ENCODE measurements at places on chromosomes 6 and 20.
A peak's percentile ranks its signal among the peaks of the same experiment; 100 is the strongest.

- no peak for DNase-seq
Measured at GRCh38 chr6:31187780-31188194, 17.3 kb upstream of the POU5F1 start.

- no peak for DNase-seq
Measured at GRCh38 chr6:105302617-105303128, 100.2 kb downstream of the PREP start.

- no peak for DNase-seq
Measured at GRCh38 chr20:35216541-35216940, 9.9 kb upstream of the MMP24 start.

GRCh38 chr6:56551409-56552120 lies 91.1 kb downstream of the DST start:
- no peak for DNase-seq

DNA sequence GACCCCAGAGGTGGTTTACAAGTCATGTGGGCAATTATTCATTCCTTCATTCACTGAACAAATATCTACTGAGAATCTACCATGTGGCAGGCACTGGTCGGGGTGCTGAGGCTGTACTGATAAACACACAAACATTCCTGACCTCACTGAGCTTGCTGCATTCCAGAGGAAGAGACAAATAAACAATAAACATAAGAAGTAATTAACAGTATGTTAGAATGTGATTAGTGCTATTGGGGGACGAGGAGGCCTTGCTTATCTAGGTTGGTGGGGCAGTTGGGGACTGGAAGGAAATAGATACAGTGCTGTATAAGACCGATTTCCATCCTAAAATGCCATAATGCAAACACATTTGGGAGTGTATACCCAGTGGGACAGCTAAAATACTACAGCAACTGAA lies 44.1 kb downstream of the MAK start:
- no peak for DNase-seq

DNA sequence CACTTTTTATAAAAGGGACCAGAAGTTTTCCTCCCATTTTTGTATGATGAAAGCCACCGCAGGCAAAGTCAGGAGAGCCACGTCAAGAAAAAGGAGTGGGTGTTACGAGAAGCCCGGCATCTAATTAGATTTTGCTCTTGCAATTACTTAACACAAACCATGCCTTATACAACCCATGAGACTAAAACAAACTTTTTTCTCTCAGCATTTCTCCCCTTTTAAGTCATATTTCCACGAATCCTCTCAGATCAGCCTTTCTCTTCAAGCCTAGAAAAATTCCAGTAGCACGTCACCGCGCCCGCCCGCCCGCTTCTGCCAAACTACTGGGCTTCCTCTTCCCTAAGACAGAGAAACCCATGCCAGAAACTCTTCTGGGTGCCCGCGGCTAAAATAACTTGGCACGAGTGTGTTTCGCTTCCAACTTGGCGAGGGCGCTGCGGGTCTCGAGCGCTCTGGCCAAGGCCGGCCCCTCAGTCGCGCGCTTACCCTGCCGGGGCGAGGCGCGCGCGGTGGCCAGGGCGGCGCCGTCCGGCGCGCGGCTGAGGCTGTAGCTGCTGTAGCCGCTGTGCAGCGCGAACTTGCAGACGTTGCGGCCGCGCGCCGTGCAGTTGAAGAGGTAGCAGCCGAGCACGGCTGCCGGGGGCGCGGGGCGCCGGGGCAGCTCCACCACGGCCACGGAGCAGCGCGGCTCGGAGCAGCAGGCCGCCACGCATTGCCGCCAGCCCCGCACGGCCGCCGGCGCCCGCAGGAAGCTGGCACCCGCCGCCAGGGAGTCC lies 1.0 kb downstream of the LRP11 start:
- no peak for DNase-seq

- DNase-seq = no peak
Measured at GRCh38 chr6:16372029-16372776, 133.8 kb downstream of the GMPR start.

GRCh38 chr6:30700340-30700739 lies 9.6 kb upstream of the NRM start:
- DNase-seq = no peak

- no peak for DNase-seq
Measured at GRCh38 chr6:104256646-104257045, 603.1 kb downstream of the HACE1 start.

DNA sequence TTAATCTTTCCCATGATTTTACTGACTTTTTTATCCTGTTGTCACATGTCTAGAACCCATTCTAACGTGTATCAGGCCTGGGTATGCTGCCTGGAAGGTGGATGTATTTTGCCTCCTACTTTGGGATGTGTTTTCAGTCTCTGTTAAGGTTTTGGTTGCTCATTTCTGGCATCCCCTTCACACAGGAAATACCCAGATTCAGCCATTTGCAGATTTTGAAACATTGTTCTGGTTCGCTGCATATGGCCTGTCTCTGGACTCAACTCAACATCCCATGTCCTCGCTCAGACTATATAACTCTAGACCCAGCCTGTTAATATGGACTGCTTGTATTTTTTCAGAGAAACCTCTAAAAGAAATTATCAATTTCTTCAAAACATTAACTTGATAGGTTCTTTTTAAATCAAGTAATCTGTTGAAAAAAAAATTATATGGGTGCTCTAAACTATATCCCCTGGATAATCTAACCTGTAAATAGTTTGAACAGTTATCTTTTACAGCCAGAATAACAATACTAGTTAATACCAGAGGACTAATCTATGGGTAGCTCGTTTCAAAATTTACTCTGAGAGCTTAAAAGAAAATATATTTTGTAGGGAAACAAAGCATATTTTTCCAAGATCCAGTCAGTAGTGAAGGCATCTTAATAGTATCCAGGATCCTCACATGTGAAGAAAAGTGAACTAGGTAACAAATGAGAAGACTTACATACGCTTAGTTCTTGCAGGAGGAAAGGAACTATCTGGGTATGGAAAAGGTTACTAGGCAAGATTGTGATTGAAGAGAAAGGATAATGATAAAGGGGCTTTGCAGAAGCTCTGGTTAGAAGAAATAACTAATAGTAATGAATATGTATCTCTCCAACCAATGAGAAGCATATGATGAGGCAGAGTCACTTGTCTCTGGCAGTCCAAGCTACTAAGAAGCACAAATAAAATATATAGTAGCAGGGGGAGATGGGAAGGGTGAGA lies 23.4 kb upstream of the HLA-DQB1 start:
- no peak for DNase-seq

GRCh38 chr20:32975698-32976674 lies 28.2 kb downstream of the SUN5 start:
- DNase-seq = no peak

- DNase-seq = no peak
Measured at GRCh38 chr6:148883270-148883669, 136.4 kb downstream of the UST start.

- DNase-seq = peak; percentile 99
Measured at GRCh38 chr6:45655745-45656476, 278.2 kb upstream of the SUPT3H start.

DNA sequence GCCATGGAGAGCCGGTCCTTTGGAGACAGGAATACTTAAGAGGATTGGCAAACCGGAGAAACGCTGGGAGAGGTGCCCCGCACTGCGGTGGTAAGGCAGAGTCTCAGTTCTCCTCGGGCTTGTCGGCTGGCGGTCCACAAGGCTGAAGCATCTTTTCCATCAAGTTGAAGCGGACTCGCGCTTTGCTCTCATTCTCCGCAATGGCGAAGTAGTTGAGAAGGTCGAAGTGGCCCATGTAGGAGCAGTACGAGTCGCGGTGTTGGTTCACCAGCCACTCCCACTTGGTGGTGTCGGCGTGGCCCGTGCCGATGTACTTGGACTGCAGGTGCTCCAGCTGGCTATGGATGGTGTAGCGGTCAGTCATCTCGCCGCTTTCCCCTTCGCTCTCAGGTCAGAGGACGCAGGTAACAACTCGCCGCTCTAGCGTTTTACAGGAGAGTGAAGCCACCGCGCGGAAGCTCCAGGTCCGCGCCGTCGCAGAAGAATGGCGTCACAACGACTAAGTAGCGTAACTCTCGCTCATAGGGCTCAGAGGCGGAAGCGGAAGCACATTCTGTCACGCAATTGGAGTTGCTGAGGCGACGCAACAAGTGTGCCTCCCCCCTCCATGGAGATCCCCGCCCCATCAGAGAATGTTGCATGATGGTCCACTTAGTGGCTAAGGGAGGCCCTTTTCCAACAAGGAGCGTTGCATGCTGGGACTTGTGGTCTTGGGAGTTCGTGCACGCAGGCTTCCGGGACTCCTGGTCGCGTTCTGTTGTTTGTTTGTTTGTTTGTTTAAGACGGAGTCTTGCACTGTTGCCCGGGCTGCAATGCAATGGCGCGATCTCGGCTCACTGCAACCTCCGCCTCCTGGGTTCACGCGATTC lies at the start of gene SF3B5:
TSS of gene SF3B5 (minus strand) at position 440 of the 869 bp plus-strand sequence. CDS start at position 364, 76 bp downstream.
- DNase-seq = peak; percentile 100

- DNase-seq = no peak
Measured at GRCh38 chr6:26214803-26215584, 127.8 kb downstream of the HFE start.

- DNase-seq = no peak
Measured at GRCh38 chr6:159678574-159678973, 14.5 kb downstream of the SOD2 start.

- DNase-seq = no peak
Measured at GRCh38 chr20:3763671-3764601, 3.6 kb downstream of the ADISSP start.

- no peak for DNase-seq
Measured at GRCh38 chr20:32536851-32537656, 48.1 kb downstream of the NOL4L start.

- no peak for DNase-seq
Measured at GRCh38 chr6:115271434-115271833, 789.3 kb downstream of the FRK start.

DNA sequence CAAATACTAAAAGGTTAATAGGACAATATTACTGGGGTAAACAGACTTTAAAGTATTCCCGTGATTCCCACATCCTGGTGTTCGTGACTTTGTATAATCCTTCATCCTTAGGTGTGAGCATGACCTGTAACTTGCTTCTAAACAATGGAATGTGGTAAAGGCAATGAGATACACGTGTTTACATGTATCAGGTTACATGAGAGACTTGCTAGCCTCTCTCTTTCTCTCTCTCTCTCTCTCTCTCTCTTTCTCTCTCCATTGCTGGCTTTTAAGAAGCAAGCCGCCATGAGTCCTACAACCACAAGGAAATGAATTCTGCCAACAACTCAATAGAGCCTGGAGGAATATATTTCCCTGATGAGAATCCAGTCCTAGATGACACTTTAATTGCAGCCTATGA lies 83.9 kb upstream of the LGSN start:
- no peak for DNase-seq

DNA sequence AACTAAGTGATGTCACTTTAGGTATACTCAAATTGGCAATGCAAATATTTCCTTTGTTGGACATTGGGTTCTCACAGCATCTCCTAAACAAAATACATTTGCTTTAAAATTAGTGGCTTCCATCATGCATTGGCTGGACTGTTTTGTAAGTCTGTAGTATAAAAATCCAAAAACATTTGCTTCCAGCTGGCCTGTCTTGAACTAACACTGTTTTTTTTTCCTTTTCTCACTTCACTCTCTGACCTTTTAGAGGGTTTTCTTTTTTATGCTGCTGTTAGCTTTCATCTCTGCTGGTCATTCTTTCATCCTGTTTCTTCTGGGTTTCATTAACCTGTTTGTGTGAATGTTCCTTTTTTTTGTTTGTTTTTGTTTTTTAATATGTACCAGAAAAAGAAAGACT lies 121.7 kb upstream of the MLIP start:
- no peak for DNase-seq

DNA sequence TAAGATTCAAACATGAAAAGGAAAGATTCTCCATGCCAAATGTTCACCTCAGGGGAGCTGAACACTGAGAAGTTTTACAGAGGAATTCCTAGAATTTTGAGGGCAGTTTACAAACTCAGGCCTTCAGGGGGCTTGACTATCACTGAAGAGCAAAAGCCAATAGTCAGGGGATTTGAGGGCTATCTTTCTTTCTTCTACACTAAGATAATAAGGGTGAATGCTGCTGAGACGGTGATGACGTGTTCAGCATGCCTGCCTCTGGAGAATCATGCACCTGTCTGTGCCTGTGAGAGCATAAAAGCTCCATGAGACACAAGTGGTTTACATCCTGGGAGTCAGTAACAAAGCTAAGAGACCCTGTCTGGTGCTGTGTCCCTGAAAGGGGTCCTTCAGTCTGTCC lies 1085.6 kb downstream of the KIF16B start:
- DNase-seq = no peak

DNA sequence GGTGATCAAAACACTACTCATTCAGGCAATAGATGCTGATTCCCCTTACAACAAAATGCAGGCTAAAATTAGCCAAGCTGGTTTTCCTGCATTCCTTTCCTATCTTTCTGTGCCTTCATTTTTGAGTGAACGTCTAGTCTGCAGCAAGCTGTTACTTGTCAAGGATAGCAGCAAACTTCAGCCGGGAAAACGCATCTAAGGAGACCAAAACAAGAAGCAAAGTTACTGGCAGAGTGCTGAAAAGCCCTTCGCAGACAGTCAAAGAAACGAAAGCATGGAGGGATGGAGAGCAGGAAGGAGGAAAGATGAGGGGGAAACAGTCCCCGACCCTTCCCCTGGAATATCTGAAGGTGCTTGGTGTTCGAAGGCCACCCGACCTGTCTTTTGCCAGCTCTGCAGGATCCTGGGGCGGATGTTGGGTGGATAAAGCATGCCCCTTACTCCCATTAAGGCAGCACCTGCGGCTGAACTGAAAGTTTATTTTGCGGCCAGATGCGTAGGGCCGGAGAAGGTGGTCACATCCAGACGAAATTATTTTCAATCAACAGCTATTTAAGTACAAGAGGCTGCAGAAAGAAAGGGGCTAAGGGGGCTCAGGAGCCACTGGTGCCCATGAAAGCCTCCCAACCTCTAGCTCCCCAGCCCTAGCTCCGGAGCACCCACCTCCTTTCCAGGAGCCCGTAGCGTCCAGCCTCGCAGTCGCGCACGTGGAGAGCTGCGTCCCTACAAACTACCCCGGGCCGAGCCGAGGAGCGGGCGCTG lies 538 bp downstream of the FERMT1 start:
- no peak for DNase-seq

GRCh38 chr6:39313526-39314272 lies 520 bp downstream of the KCNK17 start:
- DNase-seq = no peak

DNA sequence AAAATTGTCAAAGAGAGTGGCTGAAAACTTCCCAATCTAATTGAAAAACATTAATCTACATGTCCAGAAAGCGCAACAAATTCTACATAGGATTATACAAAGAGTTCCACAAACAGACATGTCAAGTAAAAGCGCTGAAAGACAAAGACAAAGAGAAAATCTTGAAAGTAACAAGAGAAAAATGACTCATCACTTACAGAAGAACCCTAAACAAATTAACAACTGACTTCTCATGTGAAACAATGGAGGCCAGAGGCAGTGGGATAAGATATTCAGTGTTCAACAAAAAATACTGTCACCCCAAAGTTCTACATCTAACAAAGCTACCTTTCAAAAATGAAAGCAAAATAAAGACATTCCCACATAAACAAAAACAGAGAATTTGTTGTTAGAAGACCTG lies 2.0 kb upstream of the POM121L2 start:
- DNase-seq = no peak

- no peak for DNase-seq
Measured at GRCh38 chr6:157265186-157265585, 58.1 kb downstream of the TMEM242 start.

- DNase-seq = peak; percentile 51
Measured at GRCh38 chr6:1987640-1988039, 257.8 kb downstream of the GMDS start.

- no peak for DNase-seq
Measured at GRCh38 chr6:161649068-161649467, 375.2 kb upstream of the AGPAT4 start.

All from skeletal muscle cell (primary cell).